ENCODE measurements at places on chromosomes 3 and 15.

GRCh38 chr3:182182531-182182968, 470.8 kb downstream of the SOX2 start:
- no peak for DNase-seq

DNA sequence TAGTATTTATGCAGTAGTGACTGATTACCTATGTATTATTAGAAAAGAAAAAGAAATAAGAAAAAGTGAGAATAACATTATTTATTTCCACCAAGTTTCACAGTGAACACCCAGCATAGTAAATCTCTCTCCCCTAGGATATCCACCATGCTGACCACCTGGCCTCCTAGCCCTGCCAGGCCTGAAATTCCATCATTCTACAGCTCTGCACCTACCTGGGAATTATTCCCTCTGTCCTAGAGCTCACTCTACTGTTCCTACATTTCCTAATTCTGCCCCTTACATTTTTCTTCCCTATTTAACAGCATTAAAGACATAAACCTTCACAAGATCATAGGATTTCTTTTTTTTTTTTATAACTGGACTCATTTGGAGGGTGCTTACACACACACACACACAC, 525.3 kb upstream of the PPP2R3A start:
- DNase-seq: no peak

- DNase-seq: no peak
These were observed 98.1 kb upstream of the TGFBR2 start for GRCh38 chr3:30508339-30508738.

DNA sequence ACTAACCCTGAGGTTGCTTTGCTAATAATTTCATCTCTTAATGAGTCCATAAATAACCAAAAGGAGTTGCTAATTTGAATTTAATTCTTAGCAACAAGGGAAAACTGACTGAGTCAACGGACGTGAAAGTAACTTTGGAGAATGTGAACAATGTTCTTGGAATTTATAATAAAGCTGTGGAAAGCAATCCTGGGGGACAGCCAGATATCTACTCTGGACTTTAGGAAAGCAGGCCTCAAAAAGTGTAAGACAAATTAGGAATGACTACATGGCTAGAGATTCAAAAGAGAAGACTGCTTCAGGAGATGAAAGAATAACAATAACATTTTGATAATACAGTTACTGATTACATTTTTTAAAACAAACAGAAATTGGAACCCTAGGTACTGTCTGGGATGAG, 318.4 kb upstream of the COL8A1 start:
- DNase-seq: no peak

DNA sequence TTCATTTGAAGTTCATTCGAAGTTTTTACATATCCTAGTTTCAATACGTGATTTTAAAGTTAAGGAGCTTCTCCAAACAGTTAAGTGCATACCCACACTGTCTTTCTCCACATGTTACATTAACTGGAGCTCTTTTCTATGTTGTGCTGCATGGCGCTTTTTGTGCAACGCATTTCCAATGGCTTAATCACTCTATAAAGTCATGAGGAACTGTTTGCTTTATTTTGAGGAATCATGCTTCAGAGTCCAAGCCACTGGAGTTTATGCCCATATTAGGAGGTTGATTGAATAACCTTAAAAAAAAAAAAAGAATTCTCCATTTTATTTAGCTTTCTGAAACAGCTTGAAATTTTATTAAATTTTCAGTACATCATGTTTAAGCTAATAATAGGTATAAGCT, 109.4 kb upstream of the MBNL1 start:
- no peak for DNase-seq

- peak; percentile 42 for DNase-seq
These were observed at the start of gene PTPN9 for GRCh38 chr15:75578948-75579920. PTPN9 (minus strand) TSS chr15:75579315; CDS start chr15:75578776, 539 bp downstream.

All from memory B cell (primary cell).